Foreskin keratinocyte (primary cell): ENCODE measurements at places on chromosomes 13 and 19. TPM values are rescaled to one million over a fixed set of nuclear protein-coding genes. Genes with fewer than 3 reads are reported as not detected.

Gene FGF22
- total RNA-seq = not detected in 2 replicates

Gene ZNF699
- 6.9 and 7.3 TPM in 2 replicates for total RNA-seq

Gene USPL1
- 11.8 and 12.4 TPM in 2 replicates for total RNA-seq

Gene SH2D3A
- total RNA-seq = 49.3 and 57.8 TPM in 2 replicates

Gene SERPINE3
- total RNA-seq = not detected in 2 replicates

Gene CDC42EP5
- total RNA-seq = 27.1 and 32.1 TPM in 2 replicates

Gene TNFSF13B
- total RNA-seq = 0.07 and 0.17 TPM in 2 replicates
